ENCODE measurements at places on chromosomes 2 and 18.
A peak's percentile ranks its signal among the peaks of the same experiment; 100 is the strongest.

DNA sequence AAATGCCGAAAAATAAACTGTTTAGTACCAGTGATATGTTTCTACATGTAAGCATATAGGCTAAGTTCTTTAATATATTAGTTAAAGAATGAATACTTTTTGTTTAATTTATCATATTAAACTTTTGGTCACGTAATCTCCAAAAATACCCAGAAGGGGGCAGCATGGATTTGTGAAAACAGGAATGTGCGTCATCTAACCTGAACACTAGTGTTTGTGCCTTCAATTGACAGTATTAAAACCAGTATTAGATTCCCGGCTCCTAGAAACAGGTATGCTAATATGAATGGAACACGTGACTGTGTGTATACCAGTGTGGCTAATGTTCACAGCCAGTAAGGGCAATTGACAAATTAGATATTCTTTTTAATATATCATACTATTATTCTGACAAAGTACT lies 51.8 kb downstream of the WDR7 start:
- DNase-seq: peak; percentile 43

DNA sequence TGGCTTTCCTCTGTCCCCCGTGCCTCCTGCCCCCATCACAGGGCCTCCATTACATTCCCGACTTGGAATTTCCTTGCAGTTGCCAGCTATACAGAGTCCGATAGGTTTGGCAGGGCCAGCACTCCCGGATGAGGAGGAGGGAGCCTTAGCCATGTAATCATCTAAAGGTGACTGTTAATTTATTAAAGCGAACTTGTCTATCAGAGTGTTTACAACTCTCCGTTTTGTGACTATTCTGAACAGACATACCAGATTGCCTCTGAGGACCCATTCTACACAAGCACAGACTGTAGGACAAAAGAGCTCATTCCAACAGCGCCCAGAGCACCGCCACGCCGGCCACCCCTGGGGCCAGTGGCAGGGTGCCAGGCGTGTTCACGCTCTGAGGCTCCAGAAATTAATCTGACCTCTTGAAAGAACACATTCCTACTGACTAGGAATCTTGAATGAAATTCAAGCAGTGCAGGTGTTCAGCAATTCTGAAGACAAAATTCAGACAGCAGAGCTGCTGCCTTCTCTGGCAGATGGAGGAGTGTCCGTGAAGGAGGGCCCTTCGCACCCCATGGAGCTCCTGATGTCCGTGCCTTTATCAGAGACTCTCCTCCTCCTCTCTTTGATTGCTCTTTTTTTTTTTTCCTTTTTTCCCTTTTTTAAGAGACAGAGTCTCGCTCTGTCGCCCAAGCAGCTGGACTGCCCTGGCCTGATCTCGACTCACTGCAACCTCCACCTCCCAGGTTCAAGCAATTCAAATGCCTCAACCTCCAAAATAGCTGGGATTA lies 58.1 kb upstream of the RALBP1 start:
- no peak for DNase-seq

DNA sequence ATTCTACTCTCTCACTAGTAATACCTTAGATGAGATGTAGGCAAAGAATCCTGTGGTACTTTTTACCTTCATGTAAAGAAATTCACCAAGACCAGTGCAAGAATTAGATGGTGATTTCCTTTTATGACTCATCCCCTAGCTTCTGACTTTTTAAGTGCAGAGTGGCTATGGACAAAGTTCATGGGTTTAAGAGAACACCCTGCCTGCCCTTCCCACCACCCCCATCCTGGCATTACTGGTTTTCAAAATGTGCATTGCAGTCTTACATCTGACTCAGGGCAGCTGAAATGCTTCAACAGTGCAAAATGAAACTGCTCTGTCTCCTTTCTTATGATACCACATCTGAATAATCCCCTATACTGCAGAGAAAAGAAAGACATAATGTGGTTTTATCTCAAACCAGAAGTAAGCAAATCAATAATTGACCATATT lies 22.6 kb downstream of the MAIP1 start:
- no peak for DNase-seq

DNA sequence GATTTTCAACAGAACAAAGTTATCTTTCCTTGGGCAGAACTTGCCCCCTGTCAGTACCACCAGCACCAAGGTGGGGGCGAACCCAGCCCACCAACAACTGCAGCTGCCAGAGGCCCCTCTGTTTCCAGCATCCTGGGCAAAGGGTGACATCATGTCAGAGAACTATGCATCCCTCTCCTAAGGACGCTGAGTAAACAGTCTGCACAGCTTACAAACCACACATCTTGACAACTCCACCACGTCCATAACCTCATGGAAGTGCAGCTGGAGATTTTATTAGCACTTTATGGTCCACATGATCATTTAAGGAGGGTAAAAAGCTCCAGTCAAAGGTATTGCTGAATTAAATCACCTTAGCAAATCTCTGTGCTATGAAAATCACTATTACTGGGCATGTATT lies 40.4 kb downstream of the PIEZO2 start:
- DNase-seq: no peak

DNA sequence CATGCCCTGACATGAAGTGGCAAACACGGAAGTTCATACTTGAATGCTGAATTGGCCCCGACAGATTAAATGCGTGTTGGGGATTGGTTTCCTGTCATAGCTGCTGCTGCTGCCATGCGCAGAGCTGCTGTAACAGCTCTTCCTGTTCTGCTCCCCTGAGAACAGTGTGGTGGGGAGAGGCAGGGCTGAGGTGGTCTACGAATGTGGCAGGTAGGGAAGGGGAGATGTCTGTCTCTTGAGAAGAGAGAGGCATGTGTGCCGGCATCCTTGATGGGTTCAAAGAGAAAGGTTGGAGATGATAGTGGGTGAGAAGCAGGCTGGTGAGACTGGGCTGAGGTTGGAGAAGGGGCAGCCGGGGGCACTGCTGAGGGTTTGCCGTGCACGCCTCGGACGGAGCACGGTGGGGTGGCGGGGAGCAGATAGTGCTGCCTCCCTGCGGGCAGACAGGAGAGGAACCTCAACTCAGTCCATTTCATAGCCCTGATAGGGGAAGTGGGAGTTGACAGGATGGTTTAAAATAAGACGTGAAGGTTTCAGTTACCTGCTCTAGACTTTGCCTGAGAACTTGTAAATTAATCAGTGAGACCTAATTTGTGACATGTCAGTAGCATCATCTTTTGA lies 46.1 kb downstream of the TMEM185B start:
- peak; percentile 82 for DNase-seq

DNA sequence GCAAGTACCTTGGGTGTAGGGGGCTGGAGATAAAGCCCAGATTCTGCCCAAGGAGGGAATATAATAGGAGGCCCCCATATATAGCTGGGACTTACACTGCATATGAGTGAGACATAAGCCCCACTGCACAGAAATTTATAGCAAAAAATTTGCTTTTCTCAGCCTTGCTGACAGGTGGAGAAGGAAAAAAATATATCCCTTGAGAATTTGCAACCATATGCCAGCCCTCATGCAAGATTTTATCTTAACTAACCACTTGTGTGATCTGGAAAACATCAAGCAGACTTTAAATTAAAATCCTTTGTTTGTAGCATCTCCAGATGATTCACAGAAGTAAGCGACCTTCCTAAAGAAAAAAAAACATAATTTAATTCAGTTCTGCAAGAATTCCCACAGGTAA lies 288.2 kb downstream of the BCL2 start:
- no peak for DNase-seq

GRCh38 chr2:60552851-60553494 lies 481 bp downstream of the BCL11A start:
- DNase-seq: no peak

DNA sequence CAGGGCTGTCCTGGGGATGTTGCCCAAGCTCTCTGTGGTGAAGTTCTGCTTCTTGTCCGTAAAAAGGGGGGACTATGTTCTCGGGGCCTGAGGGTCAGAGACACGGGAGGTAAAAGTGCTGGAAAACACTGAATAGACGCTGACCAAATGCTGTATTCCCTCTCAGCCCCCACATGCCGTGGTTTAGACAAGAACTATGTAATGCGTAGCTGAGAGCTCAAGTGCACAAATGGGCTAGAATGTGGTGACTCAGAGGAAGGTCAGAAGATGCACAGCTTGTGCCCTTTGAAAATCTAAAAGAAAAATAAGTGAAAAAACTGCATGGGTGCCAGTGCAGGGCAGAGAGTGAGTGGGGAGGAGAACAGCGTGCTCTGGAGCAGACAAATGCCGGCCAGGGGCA lies 80.3 kb upstream of the MAP4K4 start:
- DNase-seq: no peak

- DNase-seq: no peak
These were observed 85.4 kb downstream of the DLGAP1 start for GRCh38 chr18:4369705-4370104.

DNA sequence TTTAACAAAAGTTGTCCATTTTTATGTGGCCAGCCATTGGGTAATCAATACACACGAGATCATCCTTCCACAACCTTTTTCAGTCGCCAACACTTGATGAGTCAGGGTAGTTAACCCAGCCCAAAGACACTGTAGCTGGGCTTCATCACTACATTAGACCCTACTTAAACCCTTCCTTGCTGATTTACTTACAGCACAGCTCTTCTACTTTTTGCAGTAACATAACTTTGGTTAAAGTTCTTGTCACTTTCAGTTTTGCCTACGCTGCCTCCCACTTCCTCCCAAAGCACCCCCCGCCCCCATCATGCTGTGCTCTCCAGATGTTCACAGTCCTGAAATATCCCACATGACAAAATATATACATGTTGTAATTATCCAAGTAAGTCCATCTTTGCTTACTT lies 103.6 kb downstream of the CDK15 start:
- DNase-seq: no peak

GRCh38 chr18:37852464-37852863 lies 286.9 kb upstream of the CELF4 start:
- no peak for DNase-seq

DNA sequence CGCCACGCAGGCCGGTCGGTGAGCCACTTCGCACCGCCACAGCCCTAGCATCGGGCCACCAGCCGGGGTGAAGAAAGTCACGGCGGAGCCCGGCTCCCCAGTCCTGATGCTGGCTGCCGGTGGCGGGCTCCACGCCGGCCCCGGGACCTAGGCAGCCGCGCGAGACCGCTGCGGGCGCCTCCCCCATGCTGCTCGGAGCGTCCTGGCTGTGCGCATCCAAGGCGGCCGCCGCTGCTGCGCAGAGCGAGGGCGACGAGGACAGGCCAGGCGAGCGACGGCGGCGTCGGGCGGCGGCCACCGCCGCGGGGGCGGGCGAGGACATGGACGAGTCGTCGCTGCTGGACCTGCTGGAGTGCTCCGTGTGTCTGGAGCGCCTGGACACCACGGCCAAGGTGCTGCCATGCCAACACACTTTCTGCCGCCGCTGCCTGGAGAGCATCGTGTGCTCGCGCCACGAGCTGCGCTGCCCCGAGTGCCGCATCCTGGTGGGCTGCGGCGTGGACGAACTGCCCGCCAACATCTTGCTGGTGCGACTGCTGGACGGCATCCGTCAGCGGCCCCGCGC lies 433 bp downstream of the SH3RF3 start:
- DNase-seq: no peak

DNA sequence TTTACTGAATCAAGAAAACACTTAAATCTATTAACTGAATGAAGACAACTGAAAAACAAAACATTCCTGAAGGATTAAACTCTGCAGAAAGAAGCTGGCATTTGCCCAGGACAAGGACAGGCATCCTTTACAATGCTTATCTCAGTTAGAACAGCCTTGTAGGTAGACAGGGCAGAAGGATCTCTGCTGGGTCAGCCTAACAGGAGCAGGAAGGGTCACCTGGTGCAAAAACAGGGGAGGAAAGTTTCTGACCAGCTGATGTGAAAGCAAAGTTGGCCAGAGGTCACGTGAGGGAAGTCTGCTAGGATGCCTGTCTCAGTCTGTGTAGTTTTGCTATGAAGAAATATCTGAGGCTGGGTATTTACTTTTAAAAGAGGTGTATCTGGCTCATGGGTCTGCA lies 348.6 kb downstream of the ANAPC1 start:
- DNase-seq: no peak

DNA sequence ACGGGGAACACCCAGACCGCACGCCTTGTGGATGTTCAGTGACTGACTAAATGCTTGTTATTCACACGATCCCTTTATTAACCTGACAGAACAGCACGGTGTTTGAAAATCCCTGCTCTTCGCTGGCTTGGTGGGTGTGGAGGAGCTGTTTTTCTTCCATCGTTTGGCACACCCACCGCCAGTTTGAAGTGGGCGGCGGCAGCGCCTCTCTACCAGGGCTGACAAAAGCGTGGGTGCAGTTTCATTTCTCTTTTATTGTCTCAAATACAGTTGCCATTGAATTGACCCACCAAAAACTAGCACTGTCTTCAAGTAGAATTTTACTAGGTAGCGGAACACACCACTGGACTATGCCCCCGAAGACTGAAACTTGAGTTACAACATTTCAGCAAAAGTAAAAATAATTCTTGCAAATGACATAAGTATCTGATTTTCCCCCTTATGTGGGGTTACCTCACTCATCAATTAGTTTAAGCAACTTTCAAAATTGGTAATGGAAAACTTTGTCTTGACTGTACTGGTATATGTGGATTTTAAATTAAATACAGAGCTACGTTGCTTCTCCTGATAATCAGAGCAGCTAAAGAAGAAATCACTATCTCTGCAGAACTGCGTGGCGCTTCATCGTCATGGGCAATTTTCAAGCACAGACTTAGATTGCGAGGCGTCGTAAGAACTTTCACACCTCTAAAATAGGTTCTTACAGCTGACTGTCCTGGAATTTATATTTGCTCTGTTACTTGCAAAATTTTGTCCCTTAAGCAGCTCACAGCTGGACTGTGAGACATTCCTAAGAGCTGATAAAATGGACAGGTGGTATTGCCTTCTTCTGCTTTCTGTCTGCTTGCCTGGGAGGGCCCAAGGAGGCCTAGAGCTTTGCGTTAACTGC lies 60.9 kb downstream of the LDLRAD4 start:
- peak; percentile 34 for DNase-seq

GRCh38 chr18:63192126-63192884 lies 127.3 kb downstream of the BCL2 start:
- DNase-seq: no peak

GRCh38 chr2:46167406-46167805 lies 129.8 kb upstream of the EPAS1 start:
- no peak for DNase-seq

Measured in CD4-positive, alpha-beta T cell treated with Interleukin-12 subunit alpha and Interleukin-12 subunit beta, for 1 hour (primary cell).